Epithelial cell of proximal tubule (primary cell): ENCODE measurements at places on chromosomes 5 and 9.
A peak's percentile ranks its signal among the peaks of the same experiment; 100 is the strongest.

DNA sequence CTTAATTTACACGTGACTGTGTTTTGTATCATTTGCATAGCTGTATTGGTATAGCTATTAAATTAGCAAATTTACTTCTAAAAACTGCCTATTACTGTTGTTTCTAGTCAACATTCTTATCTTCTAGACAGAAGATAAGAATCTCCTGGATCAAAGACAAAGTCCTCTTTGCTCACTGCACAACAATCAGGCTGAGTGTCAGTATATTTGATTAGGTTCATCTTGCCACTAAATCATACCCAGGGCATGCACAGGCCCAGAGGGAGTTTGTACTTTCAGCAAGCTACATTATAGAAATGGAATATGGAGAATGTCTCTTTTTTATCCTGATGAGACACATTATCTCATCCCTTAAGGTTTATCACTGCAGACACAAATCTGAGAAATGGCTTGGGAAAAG, 579.1 kb downstream of the SLCO4C1 start:
- DNase-seq: no peak

GRCh38 chr5:30878746-30879145, 314.7 kb upstream of the CDH6 start:
- peak; percentile 20 for DNase-seq

DNA sequence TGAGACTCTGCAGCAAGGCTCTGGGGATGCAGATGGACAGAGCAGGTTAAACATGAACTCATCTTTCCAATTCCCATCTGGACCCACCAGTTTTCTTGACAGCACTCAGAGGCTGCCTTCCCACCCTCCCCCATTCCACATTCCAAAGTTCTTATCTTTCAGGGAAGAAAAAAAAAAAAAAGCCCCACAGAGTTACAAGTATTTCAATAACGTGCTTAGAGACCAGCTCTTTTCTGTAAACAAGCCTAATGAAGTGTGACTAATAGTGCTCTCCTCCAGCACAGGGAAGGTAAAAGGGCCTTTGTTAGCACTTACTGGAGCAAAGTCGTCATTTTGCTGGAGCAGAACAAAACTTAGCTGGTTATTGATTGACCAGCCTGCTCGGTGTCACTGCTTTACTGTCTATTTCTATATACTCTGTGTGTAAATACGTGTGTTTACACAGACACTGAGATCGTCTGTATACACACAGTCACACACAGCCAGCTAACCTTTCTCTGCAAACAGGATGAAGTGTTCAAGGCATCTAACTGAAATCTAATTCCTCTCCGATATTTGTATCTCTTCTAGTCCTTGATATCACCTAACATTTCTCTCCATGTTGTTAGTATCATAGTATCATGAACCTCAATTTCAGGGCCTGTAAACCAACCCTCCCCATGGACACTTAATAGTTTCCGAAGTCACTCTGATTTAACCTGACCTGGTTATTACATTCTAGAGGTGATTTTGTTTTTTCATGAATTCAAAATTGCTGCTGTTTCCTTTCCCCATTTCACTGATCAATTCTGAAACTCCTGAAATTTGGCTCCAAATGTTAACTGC, 84.9 kb downstream of the ZNF608 start:
- peak; percentile 100 for DNase-seq

- no peak for DNase-seq
Measured at GRCh38 chr5:40879163-40879942, 29.9 kb upstream of the C7 start.

GRCh38 chr9:35816708-35817107, 1.9 kb upstream of the HINT2 start:
- DNase-seq: no peak

DNA sequence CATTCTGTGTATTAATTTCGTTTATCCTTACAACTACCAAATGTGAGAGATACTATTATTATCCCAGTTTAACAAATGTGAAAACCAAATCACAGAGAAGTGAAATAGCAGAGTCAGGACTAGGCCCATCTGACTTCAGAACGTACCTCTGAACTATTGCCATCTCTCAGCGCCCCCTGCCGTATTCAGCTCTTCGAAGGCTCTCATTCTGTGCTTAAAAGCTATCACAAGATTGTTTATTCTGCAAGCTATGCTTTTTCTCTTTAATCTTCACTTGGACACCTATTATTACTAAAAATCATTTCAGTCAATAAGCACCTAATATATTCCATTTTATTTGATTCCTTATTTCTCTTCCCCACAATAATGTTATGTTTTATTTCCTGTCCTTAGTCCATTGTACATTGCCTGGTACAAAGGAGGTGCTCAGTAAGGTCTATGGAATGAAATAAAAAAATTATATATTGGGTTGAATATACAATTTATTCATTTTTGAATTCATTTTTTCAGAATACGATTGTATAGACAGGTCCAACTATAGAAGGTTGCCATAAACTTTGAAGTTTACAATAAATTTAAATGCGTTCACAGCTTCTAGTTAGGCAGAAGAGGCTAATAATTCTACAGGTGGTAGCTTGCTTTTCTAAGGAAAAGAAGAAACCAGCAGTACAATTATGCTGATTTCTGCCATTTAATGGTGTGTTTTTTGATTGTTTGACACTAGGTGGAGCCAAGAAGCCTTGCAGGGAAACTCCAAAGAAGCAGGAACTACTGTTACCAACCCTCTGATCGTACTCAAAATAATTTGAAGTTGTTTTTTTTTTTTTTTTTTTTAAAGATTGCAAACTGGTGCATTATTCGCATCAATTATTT, 202.2 kb upstream of the DMRTA1 start:
- no peak for DNase-seq

- peak; percentile 31 for DNase-seq
Measured at GRCh38 chr5:57598756-57599155, 116.1 kb upstream of the ACTBL2 start.

DNA sequence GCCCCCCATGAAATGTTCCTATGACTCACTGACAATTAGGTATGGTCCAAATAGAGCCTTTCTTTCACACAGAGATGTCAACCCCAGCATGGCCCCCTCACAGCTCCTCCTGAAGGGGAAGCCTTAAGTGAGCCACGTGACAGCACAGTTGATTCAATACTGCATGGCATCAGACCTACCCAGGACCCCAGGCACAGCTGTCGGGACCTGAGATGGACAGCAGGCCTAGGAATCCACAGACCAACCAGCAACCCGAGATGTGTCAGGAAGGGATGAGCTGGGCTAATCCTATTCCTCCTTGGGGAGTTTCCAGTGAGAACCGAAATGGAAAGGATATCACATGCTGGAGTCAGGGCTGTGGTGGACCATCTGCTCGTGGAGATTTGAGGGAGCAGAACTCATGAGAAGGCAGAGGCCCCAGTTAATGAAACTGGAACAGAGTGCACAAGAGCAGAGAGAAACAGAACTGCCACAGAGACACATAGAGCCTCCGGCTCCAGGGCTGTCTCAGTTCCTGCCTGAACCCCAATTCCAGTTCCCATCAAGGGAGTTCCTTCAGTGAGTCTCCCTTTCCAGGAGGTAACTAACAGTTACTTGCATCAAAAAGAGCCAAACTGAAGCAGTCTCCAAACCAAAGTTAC, 42.1 kb upstream of the SMIM23 start:
- no peak for DNase-seq

DNA sequence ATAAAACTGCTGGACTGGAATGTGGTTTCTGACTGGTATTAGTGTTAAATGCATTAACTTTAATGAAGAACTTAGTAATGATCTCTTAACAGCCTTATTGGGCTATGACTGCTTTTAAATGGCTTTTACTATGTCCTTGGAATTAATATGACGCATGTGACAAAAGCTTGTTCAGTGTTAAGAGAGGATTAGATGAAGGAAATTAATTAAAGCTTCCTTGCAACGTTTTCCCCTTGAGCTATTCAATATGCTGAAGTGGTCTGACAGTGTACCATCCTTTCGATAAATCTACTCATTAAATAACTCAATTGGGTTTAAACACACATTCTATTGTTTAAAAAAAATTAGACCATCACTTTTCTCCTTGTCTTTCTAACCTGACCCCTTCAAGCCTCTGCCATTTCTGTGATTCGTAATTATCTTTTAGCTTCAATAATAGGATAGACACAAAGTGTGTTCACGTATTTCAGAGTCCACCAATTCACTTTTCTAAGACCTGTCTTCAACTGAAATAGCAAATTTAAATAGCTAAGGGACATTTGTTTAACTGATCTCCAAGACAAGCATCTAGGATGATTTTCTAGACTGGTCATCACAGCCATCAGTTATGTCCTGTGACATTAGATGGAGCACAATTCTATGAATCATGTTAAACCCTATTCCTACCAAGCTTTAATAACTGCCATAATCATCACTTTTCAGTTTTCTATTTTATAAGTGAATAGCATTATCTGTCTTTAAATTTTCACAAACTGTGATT, 1258.0 kb upstream of the CDH9 start:
- DNase-seq: no peak

- DNase-seq: no peak
Measured at GRCh38 chr9:109609060-109609459, 111.0 kb upstream of the PTPN3 start.

DNA sequence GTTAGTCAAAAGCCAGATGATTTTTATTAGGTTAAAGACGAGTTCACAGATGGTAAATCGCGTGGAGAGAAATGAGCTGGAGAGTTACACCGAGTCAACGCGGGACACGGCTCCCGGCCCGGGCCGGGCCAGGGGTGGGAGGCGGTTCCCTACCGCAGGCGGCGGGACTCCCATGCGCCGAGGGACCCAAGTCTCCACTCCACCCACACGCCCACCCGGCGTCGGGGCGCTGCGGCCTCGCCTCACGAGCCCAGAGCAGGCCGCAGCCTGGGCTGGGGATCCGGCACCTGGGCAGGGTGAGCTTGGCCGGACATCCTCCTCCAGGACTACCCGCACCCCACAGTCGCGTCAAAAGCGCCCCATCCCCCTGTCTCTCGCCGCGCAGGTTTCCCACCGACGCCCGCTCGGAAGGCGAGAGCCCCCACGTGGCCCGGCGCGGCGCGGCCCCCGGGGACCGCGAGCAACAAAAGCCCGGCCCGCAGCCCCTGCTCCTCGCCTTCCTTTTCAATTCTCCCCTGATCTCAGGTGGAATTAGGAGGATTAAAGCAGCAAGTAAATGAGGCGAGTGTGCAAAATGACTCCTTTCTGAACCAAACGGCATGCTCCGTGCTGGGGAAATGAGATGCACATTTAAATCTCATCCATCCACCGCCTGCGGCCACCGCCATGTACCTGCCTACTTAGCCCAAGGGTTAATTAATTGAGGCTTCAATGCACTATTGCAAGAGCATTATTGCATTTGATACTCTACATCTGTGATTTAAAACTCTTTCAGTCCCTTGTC, 196.5 kb upstream of the TBCA start:
- DNase-seq: no peak
